ENCODE measurements at places on chromosomes 1 and 21. TPM values are rescaled to one million over a fixed set of nuclear protein-coding genes. Genes with fewer than 3 reads are reported as not detected.

Gene CLCA1
- 0.09 TPM for total RNA-seq

Gene EXO1
- 13.0 TPM for total RNA-seq

Gene ERICH3
- total RNA-seq = 0.27 TPM

- ATAC-seq = no peak
These were observed 17.4 kb downstream of the PEA15 start for GRCh38 chr1:160222546-160222945.

GRCh38 chr1:153616144-153616916 lies at the start of gene S100A14:
S100A14 (minus strand) TSS chr1:153616325; CDS start chr1:153615858, 467 bp downstream.
- ATAC-seq = no peak

All from motor neuron (in vitro differentiated cells).